ENCODE measurements at places on chromosomes 13 and 19.

DNA sequence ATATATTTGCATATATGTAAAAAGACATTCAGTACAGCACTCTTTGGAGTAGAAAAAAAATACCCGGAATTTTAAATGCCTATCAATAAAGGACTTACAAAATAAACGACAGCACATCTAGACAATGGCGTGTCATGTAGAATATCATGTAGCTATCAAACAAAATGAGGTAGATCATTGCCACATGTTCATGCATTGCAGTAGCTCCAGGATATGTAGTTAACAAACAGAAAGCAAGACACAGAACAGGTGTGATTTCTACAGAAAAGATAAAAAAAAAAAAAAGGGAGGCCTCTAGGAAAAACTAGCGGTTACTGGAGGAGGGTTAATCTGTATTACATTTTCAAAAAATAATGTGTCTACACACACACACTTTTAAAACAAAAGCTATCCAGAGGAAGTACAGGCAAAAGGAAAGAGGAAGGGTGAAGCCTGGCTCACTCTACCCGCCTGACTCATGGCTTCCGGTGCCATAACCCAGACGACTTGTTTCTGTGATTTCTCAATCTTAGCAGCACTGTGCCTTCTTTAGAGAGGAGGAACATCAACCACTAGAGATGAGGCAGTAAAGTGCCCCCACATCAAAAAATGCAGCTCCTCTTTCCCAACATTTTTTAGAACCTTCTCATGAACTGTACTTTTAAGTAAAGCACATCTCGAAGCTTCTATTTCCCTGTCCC, 6.9 kb downstream of the KCTD12 start:
- DNase-seq, result no peak

- peak; percentile 15 for DNase-seq
These were observed at the start of gene CYSLTR2 for GRCh38 chr13:48653472-48653939. TSS of gene CYSLTR2 (plus strand) at chr13:48653929. CDS start at chr13:48706818, 52,889 bp downstream.

GRCh38 chr13:87003265-87003664, 667.9 kb upstream of the SLITRK5 start:
- DNase-seq, result no peak

GRCh38 chr13:110097013-110097412, 209.9 kb downstream of the COL4A1 start:
- no peak for DNase-seq

GRCh38 chr13:109481040-109481439, 305.3 kb downstream of the IRS2 start:
- DNase-seq, result no peak

DNA sequence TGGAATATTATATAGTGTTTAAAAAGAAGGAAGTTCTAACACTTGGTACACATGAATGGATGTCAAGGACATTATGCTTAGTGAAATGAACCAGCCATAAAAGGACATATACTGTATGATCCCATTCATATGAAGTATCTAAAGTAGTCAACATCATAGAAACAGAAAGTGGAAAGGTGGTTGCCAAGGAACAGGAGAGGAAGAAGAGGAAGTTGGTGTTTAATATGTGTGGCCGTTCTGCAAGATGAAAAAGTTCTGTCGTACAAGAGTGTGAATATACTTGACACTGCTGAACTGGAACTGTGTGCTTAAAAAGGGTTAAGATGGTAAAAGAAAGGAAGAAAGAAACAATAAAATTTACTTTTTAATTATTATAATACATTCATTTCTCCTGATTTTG, 33.1 kb upstream of the C1QTNF9 start:
- DNase-seq, result no peak

DNA sequence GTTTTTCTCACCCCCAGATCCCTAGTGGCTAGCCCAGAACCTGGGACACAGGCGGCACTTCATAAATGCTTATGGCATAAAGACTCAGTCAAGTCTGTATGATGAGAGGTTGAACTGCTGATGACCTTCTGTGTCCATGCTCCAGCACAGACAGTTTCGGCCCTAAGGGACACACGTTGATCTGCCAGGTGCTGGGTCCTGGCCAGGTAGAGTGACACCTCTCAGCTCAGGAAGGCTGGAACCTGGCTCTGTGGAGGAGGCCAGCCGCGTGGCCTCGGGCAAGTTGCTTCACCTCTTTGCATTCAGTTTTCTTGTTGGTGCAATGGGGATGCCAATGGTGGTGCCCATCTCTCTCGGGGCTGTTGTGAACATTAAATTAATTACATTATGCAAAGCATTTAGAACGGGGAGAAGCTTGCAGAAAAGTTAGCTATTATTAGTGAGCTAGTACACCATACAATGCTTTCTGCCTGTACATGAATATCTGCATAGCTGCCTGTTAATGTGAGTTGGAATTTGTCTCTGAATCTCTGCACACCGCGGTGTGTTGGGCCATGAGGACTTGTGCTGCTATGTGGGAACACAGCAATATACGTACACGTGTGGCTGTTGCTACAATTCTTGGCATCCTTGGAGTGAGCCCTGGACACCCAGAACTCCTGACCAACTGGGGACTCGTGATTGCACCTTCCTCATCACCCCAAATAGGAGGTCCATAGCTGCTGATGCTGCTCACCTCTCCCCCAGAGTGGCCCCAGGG, 8.4 kb downstream of the GADD45B start:
- DNase-seq, result no peak

GRCh38 chr13:51283371-51283770, 56.1 kb upstream of the SERPINE3 start:
- no peak for DNase-seq

GRCh38 chr19:43957891-43958290, 6.9 kb downstream of the ZNF221 start:
- DNase-seq, result no peak

- no peak for DNase-seq
These were observed 340.0 kb downstream of the SUCLA2 start for GRCh38 chr13:47661076-47661475.

DNA sequence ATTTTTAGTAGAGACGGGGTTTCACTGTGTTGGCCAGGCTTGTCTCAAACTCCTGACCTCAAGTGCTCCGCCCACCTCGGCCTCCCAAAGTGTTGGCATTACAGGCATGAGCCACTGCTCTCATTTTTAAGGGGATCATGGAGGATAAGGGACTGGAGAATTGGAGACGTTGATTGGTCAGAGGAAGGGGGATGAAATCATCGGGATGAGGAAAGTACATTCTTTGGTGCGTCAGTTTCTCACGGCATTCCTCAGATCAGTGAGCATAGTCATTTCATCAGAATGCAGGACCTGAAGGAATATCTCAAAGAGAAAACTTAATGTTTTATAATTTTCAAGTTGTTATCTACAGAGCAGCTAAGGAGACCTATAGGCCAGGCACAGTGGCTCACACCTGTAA, 14.0 kb downstream of the ZNF114 start:
- DNase-seq, result no peak

GRCh38 chr19:4345342-4346019, 2.1 kb downstream of the MPND start:
- no peak for DNase-seq

- no peak for DNase-seq
These were observed 33.4 kb downstream of the MBNL2 start for GRCh38 chr13:97255515-97256021.

DNA sequence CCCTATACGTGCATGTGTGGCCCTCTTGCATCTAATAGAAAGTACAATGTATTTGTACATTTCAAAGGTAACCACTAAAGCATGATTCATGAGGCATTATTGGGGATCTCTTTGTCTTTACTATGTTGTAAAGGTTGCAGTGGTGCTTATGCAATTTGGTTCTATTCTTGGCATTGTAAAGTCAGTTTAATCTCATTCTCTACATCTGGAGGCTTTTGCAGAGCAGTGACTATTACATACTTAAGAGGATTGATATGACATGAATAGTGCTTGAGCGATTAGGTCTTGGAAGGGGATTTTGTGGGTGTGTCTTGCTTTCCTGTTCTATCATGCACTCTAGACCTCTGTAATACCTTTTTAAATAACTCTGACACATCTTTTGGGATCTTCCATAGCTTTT, 610.0 kb downstream of the EFNB2 start:
- DNase-seq, result no peak

GRCh38 chr13:49476529-49476928, 19.2 kb upstream of the PHF11 start:
- no peak for DNase-seq
